COLO829 (cell line): ENCODE measurements at places on chromosomes 13 and 19.

- no peak for DNase-seq
Measured at GRCh38 chr19:576768-577438, 4.5 kb downstream of the BSG start.

DNA sequence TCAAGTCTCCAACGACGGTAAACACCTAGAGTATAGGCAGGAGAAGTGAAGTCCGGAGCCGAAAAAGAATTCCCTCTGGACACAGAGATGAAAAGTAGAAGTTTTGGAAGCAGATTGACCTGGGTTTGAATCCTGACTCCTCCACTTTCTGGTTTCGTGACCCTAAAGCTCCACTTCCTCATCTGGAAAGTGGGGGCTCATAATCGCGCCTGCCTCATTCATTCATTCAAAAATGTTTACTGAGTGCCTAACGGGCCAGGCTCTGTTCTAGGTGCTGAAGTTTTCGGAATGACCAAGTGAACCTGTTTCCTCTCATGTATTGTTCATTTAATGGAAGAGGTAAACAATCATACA is 7.1 kb upstream of the EML2 start:
- DNase-seq, result no peak

GRCh38 chr19:54155694-54156093 is 3.8 kb downstream of the LENG1 start:
- DNase-seq, result no peak

DNA sequence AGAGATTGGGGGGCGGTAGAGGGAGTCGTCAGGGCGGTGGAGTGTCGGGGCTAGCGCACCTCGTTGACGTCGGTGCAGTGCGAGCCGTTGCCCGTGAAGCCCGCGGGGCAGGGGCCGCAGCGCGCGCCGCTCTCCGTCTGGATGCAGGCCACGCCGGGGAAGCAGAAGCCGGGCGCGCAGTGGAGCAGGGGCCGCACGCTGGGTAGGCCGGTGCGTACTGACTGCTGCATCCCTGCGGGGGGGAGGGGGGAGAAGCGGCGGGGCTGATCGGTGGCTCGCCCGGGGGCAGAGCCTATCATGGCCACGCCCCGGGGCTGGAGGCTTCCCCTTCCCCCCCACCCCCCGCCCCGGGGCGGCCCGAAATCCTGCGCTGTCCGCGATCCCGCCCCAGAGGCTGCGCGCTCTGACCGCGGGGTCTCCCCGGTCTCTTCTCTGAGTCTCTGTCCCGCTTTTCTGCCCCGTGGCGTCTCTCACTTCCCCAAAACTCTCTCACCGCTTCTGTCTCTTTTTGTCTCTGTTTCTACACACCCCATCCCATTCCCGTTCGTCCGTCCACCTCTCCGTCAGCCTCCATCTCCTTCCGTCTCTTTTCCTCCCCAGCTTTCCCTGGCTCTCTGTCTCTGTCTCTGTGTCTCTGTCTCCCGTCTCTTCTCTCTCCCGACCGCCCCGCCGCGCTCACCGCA is 1.1 kb downstream of the COMP start:
- DNase-seq, result no peak

DNA sequence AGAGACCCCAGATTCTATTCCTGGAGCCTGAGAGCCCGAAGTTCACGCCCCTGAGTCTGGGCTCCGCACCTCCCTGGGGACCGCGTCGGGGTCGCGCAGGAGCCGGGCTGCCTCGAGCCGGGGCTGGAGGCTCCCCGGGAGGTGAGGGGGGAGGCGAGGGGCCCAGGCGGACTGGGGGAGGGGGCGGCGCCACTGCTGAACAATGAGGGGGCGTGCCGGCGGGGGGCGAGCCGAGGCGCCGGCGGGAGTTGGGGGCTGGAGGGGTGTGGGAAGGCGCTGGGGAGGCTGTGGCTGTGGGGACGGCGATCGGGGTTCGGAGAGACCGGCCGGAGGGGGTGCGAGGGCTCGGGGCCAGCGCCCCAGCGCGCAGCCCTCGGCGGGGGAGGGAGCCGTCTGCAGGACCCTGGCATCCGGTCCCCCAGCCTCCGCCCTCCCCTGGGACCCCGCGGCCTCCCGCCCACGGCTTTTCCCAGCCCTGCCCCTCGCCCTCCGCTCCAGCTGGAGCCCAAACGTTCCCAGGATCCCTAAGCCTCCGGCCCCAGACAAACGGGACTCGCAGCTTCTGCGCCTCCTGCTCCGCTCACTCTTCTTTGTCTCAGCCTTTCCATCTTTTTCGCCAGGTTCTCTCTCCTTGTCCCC is 922 bp downstream of the PLEKHG2 start:
- no peak for DNase-seq

DNA sequence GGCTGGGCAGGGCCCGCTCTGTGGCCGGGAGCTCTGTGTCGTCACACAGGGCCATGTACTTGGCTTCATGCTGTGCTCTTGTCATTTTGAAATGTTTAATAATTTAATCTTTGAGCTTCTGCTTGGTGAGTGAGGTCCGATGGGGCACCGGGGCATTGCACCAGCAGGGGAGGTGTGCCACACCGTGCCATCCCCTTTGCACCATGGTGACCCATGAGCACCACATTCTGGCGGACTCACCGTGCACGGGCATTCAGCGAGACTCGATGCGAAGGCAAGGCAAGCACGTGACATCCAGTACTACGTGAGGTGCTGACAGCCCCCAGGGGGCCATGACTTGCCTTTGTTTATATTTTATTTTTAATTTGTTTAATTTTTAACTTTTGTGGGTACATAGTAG is 204.3 kb downstream of the URI1 start:
- DNase-seq, result no peak

DNA sequence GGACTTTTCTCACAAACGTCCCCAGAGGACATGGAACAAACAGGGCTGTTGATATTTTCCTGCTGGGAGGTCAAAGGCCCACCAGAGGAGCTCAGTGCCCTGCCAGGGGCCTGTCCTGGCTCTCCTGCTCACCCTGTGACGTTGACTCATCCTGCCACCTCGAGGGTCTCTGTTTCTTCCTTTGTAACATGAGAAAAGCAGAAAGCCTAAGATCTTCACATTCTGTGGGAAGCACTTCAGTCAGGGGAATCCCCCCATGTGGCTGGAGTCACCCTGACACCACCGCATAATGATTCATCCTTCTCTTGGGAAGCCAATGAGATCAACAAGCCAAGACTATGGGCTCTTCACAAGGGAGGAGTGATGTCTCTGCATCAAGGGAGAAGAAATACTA is 147.9 kb downstream of the KATNAL1 start:
- DNase-seq, result peak; percentile 87

- no peak for DNase-seq
Measured at GRCh38 chr19:2700660-2701360, 1.7 kb downstream of the GNG7 start.

DNA sequence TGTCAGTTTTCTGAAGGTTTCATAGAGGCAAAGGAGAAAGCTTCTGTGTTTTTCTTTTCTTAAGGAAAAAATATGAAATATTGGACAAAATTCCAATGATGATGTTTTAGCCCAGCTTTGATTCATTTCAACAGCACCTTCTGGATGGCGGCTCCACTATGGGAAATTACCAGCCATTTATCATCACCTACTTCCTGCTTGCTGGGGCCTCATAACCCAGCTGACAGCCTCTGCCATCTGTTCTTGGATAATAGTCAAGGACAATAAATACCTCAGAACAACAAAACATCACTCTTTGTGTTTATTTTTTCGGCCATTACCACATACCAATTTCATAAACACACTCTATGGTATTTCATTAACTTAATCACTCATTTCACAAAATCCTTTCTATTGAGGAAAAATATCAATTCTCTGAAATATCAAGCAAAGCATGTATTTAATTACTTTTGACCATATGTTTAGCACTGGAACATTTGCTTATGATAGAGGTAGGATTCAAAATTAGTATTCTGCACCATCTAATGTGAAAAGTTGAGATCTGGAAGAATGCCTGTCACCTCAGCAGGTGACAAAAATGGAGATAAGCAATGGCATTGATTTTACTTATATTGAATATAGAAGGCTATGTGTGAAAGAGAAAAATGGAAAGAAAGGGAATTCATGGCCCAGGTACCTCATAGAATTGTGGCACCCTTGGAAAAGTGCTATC is 629.7 kb downstream of the LIG4 start:
- DNase-seq, result no peak

DNA sequence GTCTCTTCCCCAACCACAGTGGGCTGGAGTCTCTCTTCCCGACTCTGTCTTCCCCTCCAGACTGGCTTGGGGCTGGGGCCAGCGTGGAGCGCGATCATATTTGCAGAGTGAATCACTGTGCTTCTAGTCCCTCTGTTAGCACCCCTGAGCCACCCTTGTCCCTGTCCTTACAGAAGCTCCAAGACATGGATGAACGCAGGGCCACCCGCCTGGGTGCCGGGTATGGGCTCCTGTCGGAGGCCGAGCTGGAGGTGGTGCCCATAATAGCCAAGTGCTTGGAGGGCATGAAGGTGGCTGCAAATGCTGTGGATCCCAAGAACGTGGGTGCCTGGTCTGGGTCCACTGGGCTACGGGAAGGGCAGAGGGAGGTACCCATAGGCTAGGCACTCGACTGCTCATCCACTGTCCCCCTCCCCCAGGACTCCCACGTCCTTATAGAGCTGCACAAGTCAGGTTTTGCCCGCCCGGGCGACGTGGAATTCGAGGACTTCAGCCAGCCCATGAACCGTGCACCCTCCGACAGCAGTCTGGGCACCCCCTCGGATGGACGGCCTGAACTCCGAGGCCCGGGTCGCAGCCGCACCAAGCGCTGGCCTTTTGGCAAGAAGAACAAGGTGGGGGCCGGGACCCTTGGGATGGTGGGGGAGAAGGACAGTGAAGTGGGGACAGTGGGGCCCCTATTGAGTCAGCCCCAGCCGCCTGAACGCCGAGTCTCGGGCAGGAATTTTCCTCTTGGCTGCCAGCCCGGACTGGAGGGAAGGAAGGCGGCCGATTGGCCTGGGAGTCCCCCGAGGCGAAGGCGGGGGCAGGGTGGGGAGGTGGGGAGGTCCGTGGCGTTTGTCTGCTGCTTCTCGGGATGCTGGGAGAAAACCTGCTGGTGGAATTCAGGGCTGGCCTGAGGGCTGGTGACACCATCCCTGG is 5.2 kb downstream of the TRIP10 start:
- DNase-seq, result no peak

DNA sequence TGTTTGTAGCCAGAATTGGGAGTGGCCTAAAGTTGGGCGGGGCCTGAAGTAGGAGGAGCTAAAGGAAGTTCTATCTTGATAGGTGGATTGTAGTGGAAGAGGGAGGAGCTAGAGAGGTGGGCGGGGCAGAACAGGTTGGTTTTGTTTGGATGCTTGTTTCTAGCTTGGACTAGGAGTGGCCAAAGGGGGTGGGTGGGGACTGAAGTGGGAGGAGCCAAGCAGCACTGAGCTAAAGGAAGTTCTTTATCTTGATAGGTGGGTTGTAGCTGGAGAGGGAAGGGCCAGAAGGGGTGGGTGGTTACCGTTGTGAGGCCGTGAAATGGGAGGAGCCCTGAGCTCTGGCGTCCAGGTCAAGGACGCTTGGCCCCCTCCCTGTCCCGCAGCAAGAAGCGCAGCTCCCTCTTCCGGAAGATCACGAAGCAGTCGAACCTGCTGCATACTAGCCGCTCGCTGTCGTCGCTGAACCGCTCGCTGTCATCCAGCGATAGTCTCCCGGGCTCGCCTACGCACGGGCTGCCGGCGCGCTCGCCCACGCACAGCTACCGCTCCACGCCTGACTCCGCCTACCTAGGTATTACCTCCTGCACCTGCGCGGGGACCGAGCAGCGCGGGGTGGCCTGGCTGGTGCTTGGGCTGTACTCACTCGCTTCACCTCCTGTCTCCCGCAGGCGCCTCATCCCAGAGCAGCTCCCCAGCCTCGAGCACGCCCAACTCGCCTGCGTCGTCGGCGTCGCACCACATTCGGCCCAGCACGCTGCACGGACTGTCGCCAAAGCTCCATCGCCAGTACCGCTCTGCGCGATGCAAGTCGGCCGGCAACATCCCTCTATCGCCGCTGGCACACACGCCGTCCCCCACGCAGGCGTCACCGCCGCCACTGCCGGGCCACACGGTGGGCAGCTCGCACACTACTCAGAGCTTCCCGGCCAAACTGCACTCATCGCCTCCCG is 8.0 kb downstream of the DNASE2 start:
- peak; percentile 84 for DNase-seq

DNA sequence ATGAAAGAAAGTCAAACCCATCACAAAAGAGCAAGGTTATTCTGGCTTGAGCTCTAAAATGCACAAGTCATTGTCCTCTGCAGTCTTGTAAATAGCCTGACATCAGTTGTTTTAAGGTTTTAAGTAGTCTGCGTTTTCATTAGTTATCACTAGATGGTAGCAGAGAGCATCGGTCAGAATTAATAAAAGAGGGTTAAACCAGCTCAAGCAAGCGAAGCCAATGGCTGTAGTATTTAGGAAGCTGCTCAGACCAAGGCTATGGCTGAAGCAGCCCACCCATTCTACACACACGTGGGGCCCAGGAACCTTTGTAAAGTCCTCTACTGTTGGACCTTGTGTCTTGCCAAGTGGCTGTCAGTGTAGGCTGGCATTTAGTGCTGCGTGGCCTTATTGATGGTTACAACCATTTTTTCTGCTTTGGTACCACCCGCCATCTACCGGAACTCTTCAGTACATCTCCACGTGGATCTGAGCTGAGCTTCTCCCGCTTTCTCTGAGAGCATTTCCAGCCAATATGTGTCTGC is 13.3 kb upstream of the ZNF57 start:
- DNase-seq, result peak; percentile 73

- DNase-seq, result no peak
Measured at GRCh38 chr19:50377051-50377461, 799 bp downstream of the NR1H2 start.

DNA sequence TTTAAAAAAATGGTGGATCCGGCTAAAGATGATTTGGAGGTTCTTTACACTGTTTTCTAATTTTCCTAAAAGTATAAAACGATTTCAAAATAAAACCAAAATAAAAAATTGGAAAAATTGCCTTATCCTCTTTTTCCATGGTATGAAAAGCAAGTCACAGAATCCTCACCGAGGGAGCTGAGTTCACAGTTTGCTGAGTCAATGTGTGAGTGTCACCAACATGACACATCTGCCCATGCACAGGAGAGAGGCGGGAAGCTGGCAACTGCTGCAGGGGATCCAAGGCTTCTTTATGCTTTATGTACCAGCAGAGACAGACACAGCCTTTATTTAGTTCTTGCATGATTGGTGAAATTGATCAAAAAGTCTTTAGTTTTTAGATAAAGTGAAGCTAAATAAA is 157.8 kb downstream of the TNFSF13B start:
- no peak for DNase-seq

DNA sequence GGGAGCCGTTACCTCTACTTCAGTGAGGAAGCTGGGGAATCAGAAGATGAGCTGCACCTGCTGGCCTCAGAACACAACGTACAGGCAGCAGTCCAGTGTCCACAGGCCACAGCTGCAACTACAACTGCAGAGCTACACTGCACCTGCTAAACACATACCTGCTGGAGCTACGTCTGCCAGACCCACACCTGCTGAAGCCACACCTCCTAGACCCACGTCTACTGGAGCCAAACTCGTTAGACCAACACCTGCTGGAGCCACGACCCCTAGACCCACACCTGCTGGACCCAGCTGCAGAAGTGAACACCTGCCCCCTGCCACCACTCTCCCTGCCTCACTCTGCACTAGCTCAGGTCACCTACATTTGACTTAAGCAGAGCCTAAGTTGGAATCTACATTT is 169.9 kb downstream of the USP12 start:
- DNase-seq, result no peak

GRCh38 chr13:67061750-67062149 is 168.4 kb downstream of the PCDH9 start:
- no peak for DNase-seq
